H9 (cell line): ENCODE measurements at places on chromosomes 13 and 19.

DNA sequence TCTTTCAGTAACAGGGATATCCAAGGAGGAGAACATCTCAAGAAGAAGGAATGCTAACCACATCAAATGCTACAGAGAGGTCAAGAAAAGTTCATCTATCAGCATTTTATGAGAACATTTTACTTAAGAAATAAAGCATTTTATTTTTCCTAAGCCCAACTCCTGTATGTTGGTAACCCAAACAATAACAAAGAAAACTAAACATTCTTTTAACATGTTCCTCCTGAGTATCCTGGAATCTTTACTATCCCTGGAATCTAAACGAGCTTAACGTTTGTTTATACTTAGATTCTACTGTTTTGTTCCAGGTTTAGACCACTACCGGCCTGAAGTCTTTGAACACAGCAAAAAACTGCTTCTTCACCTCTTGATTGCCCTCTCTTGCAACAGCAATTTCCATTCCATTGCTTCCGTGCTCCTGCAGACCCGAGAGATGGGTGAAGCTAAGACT lies 89.7 kb downstream of the ZAR1L start:
- DNase-seq = no peak

DNA sequence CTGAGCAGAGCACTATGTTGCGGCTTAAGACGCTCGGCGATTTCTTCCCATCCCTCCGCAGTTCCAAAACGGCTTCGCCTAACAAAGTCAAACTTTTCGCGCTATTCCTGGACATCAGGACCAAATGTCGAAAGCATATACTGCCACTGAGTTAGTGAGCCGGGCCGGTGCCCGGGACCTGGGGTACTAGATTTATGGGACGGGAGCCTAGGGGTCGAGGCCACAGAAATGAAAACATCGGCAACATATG lies 699 bp downstream of the RCBTB2 start:
- no peak for DNase-seq

DNA sequence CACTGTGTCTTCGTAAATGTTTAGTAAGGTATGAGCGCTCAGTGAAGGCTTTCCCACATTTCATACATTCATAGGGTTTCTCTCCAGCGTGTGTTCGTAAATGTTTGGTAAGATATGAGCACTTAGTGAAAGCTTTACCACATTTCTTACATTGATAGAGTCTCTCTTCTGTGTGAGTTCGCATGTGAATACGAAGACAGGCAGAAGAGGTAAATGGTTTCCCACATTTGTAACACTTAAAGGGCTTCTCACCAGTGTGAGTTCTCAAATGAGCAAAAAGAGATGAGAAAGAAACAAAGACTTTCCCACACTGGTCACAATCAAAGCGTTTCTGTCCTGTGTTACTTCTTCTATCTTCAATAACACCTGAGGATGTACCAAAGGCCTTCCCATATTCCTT lies 31.3 kb downstream of the ZNF560 start:
- no peak for DNase-seq

DNA sequence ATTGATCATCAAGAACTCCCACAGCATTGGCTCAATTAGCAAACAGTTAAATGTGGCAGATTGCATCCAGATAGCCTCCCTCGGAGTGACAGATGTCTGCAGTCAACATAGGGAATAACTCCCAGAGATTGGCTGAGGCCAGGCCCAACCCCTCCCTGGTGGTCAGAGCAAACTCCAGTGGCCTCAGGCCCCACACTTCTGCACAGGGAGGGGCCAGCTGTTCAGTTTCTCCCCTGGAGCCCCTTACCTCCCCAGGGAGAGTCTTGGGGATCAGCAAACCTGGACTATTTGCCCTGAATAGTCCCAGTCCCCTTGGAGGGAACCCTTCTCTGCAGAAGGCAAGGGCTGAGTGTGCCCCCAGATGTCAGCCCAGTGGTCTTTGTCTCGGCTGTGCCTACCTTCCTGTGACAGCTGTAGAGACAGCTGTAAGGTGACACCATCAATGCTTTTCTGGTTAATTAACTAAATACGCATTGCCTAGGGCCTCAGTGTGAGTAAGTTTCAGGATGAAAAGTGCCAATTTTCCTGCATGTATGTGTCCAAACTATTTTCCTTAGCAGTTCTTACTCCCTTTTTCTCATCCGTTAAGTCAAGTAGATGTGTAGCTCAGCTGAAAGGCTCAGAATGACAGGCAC lies 102.7 kb upstream of the UQCRFS1 start:
- DNase-seq = no peak

GRCh38 chr13:36870050-36870692 lies 49.9 kb downstream of the SMAD9 start:
- DNase-seq = no peak

DNA sequence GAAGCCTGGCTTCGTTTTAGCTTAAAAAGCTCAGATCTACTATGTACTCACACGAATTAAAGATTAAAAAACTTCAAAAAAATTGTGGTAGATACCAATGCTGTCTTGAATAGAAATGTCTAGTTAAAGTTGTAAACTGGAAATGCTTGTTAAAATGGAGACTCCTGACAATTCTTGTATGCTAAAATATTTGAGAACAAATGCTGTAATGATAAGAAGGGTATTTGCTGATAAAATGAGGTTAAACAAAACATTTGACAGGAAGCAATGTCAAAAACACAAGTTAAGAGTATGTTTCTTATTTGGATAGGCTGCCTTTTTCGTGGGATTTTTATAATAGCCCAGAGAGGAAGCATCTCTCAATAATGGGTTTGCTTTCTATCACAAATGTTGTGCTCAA lies 48.0 kb upstream of the POSTN start:
- no peak for DNase-seq

DNA sequence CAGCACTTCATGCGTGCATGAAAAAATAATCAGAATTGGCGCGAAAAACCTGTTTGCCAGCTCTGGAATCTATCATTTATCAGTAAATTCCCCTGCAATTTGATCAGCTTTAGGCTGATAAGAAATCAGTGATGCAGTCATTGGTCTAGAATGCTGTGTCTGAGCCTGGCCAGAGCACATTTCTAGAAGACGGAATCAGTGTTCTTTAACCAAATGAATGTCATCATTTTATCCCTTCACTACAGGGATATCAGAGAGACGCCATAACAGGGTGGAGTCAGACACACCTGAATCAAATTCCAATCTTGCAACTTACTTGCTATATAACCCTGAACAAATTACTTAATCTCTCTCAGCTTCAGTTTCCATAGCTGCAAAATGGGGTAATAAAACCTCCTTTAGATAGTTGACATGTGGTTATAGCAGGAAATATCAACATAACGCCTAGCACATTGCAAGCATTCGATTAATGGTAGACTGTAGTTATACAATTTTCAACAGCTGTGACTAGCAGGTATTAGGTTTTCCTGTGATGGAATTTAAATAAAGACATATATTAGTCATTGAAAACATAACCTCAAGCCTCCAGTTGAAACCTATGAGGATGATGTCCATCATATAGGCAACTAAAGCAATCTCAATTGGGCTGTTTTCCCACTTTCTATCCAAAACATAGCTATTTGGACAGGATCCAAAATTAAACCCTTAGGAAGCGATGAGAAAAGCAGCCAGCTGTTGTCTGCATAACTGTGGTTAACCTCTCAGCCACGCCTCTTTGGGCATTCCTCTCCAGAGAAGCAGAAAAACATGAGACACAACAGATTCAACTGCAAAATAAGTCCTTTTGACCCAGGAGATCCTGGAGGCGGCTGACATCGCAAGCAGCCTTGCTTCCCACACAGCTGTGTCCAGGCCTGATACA lies 51.6 kb upstream of the UBL3 start:
- no peak for DNase-seq

DNA sequence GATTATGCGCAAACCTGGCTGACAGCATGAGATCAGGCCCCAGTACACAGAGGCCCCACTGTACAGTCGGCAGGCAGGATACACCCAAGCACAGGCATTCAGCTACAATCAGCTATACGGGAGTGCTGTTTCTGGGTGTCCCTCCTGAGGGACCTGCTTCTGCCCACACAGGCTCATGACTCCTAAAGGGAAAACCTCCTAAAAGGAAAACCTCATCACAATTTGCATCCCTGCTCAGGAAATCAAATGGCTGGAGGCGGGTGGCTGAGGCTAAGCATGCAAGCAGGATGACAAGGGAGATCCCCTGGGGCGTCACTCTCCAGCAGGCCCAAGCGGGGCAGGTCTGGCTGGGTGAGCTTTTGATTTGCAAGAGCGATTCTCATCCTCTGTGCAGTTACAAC lies 99.8 kb downstream of the CRYL1 start:
- no peak for DNase-seq
